ENCODE measurements at places on chromosomes 6 and 20. TPM values are rescaled to one million over a fixed set of nuclear protein-coding genes. Genes with fewer than 3 reads are reported as not detected.

PKIB gene
- total RNA-seq, result 18.6 TPM

PROCR gene
- 4.7 TPM for total RNA-seq

DZANK1 gene
- 9.6 TPM for total RNA-seq

ADGRG6 gene
- total RNA-seq, result 98.7 TPM

SNAI1 gene
- 10.9 TPM for total RNA-seq

KIAA1586 gene
- total RNA-seq, result 12.9 TPM

CST5 gene
- total RNA-seq, result not detected

BNIP5 gene
- 0.50 TPM for total RNA-seq

CTCFL gene
- total RNA-seq, result not detected

NOX3 gene
- total RNA-seq, result not detected

DNA sequence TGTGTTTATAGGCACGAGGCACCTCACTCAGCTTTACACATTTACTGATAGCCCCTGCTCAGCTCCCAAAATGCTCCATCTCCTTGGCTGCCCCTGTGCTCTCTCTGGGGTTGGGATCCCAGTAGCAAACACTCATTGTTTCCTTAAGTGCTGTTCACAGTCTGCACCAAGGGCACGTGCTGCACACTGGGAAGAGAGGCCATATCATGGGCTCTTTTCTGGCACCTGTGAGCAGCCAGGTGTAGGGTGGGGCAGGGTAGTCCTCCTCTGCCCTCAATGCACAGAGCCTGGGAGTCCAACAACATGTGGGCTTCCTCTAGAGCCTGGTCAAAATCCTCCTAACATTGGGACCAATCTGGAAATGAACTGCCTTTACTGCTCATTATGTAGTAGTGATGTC is 67.9 kb downstream of the BANF2 start:
- H3K4me1 ChIP-seq, result peaks cover 27% of the 10 kb centered on the region
- no peaks in the 10 kb centered on the region for H3K36me3 ChIP-seq
- H3K27me3 ChIP-seq, result no peaks in the 10 kb centered on the region
- no peak overlapping the region for H3K27ac ChIP-seq
- no peak for DNase-seq
- no peak overlapping the region for H3K4me3 ChIP-seq

GRCh38 chr6:133973109-133973971 is 20.3 kb downstream of the TBPL1 start:
- no peak overlapping the region for H3K4me3 ChIP-seq
- no peak for DNase-seq
- no peak overlapping the region for H3K27ac ChIP-seq

DNA sequence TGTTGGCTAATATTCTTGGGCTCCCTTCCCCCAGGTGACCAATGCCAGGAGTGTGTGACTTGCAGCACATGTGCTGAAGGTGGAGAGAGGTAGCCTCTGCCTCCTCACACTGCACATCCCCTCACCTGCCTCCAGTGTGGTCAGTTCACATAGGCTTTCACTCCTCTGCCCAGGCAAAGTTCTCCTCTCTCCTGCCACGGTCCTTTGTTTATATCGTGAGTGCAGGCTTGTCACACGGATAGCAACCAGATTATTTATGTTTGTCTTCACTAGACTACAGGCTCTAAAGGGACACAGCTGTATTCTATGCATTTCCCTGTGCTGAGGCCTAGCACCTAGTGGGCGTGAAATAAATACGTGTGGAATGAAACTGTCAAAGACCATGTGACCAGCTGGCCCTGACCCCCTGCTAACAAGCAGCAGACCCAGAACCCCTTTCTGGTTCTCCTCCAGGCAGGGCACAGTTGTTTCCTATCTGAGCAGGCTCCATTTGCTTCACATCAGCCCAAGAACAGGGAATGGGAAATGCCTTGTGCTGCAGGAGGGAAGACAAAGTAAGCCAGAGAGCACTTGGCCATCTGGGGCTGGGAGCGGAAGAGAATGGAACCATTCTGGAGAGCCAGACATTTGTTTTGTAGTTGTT is 42.3 kb downstream of the UNC5CL start:
- no peaks in the 10 kb centered on the region for H3K36me3 ChIP-seq
- peak; percentile 49 for DNase-seq
- H3K4me1 ChIP-seq, result peaks cover 48% of the 10 kb centered on the region
- no peak overlapping the region for H3K4me3 ChIP-seq

- peak within 1 kb of the TSS; percentile 93 for H3K27ac ChIP-seq
- peak within 1 kb of the TSS; percentile 60 for H3K4me3 ChIP-seq
- peaks cover 45% of the 10 kb centered on the region for H3K4me1 ChIP-seq
- peak; percentile 96 for DNase-seq
These were observed at the start of gene SLC17A9 for GRCh38 chr20:62952373-62952967. SLC17A9 (plus strand) TSS chr20:62952709; CDS start chr20:62952831, 122 bp downstream.

GRCh38 chr20:62216636-62217566 is 3.2 kb downstream of the HRH3 start:
- H3K27ac ChIP-seq, result no peak overlapping the region
- H3K36me3 ChIP-seq, result no peaks in the 10 kb centered on the region
- H3K27me3 ChIP-seq, result peaks cover 28% of the 10 kb centered on the region

DNA sequence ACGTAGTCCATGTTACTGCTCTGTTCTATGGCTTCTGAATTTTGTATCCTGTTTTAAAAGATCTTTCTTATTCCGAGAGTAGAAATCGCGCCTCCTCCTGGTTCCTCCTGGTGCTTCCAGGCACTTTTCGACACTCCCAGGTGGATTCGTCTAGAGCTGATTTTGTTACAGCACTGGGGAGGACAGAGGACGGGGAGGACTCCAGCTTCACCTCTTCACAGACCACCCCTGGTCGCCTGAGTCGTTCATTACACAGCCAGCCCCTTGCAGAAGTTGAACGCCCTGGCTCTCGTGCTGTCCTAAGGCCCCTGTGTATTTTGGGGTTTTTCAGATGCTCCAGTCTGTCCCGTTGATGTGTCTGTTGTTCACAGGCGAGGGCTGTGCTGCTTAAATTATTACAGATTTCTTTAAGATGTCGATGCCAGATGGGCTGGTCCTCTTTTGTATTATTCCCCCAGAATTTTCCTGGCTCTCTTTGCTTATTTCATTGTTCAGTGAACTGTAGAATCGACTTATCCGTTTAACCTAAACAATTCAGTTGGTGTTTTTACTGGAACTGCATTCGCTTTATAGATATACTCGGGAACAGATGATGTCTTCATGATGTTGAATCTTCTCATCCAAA is 30.5 kb downstream of the COL20A1 start:
- H3K27ac ChIP-seq, result no peak overlapping the region
- no peaks in the 10 kb centered on the region for H3K36me3 ChIP-seq
- peak; percentile 35 for DNase-seq
- no peak overlapping the region for H3K4me3 ChIP-seq
- H3K4me1 ChIP-seq, result peaks cover 5% of the 10 kb centered on the region
